ENCODE measurements at places on chromosomes 4 and X.

DNA sequence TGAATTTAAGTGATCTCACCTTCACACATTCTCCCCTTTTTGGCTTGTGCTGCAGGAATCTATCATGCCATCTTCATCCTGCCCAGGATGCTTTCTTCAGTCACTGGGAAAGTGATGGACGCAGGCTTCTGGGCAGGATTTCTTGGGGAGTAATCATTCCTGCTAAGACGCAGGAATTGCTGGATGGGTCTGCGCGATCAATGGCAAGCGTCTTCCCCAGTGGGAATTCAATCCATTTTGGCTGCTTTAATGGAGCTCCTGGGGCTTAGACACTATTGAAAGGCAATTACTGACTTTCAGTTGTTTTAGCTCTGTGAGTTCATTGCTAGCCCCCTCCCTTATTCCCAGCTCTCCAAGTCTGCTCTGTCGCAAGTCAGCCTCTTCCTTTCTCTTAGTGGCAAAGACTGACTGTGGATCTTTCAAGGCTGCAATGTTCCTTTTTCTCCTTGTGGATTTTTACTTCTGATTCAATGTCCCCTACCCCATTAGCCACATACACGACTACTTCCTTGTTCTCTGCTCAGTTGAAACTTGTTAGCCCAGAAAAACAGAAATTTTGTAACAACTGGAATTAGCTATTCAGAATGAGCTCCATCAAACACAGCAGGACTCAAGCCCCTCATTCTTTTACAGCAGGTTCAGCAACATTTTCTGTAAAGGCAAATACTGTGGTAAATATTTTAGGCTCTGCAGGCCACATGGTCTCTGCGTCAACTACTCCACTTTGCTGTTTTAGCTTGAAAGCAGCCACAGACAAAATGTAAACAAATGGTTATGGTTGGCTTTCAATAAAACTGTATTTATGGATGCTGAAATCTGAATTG, 154.9 kb downstream of the ASB9 start:
- DNase-seq = no peak

DNA sequence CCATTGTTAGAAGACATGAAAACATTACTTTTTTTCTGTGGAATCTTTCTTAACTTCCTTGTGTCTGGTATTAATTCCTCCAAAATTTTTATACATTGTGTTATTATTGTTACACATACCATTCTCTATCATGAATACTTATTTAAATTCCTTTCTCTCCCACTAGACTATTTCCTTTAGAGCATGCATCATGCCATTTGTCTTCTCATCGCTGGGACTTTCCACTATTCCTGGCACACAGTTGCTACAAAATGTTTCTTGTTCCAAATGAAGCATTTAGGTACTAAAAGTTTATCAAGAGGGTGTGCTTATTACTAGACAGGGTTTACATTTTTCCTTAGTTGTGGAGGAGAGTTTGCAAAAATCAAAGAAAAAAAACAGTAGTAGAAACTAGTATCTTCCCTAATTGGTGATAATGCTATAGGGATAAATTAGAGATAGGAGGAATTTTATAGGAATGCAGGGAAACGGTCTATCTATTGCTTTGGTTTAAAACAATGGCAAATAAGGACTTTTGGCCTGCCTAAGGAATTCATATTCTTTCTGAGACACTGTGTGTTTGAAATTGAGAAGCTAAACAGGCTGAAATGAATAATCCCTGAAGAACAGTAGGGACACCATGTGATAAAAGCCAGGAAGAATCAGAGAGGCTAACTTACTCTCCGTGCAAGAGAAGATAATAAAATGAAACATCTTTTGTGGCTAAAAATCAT, 187.5 kb upstream of the TBC1D9 start:
- DNase-seq = no peak

DNA sequence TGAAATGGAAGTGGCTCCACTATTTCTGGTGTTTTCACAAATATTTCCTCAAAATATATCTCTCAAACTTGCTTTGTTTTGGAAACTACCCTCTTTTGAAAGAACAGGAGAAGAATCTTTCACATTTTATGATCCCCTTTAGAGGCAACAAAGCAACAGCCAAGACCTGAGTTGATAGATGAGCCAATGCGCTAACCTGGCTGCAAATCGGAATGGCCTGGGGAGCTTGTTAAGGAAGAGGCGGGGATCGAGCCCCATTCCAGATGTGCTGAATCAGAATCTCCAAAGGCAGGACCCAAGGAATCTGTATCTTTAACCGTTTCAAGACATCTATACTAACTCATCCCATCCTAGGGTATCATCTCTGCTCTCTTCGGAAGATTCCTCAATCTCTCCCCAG, 181.3 kb downstream of the GPC3 start:
- DNase-seq = no peak

GRCh38 chr4:165700855-165701254, 172.2 kb upstream of the TLL1 start:
- no peak for DNase-seq

GRCh38 chr4:139915037-139915436, 238.9 kb downstream of the MAML3 start:
- no peak for DNase-seq

GRCh38 chr4:8155048-8155447, 3.6 kb downstream of the ABLIM2 start:
- DNase-seq = no peak

- no peak for DNase-seq
These were observed 25.8 kb downstream of the OTUD6A start for GRCh38 chrX:70087857-70088630.

GRCh38 chrX:57451426-57452020, 140.3 kb upstream of the ZXDB start:
- no peak for DNase-seq

GRCh38 chrX:109398061-109398460, 83.8 kb downstream of the GUCY2F start:
- DNase-seq = no peak

GRCh38 chrX:142001934-142002333, 98.2 kb downstream of the MAGEC1 start:
- DNase-seq = no peak

- no peak for DNase-seq
These were observed 322.2 kb downstream of the IQCM start for GRCh38 chr4:149493492-149493891.

DNA sequence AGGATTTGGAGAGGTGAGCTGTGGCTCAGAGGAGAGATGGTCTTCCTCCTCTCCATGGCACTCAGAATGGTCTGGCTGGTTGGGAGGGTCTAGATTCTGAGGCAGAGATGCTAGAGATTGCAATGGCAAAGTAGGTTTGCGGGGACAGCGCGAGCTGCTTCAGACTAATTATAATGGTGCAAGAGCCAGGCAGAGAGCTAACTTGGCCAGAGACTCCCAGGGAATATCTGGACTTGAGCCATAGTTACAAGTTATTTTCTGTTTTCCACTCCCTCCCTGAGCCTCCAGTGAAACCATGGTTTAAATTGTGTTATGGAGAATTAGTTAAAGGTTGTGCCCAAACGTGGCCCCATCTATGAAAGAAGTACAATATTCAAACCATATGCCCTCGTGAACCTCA, 44.7 kb upstream of the ELF2 start:
- DNase-seq = no peak

GRCh38 chrX:97238632-97239031, 354.9 kb downstream of the RPA4 start:
- no peak for DNase-seq

DNA sequence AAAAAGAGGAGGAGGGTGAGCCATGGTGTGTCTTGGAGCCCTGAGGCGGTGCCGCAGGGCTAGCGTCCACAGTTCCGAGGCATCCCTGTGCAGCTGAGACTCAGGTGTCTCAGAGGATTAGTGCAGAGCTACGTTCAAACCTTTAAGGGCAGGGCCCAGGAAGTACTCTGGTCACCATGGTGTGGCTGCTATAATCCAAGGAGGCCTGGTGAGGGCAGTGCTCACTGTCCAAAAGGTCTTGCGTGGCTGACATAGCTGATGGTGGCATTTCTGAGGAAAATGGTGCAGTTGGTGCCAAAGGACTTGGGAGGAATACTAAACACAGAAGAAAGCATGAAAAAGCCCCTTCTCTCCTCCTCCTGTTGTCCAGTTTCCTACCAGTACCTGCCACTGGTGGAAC, 146.9 kb downstream of the DCHS2 start:
- no peak for DNase-seq

GRCh38 chrX:15468036-15468435, 25.1 kb downstream of the PIR start:
- DNase-seq = peak; percentile 0

GRCh38 chr4:188691811-188692210, 552.6 kb downstream of the TRIML1 start:
- DNase-seq = no peak

DNA sequence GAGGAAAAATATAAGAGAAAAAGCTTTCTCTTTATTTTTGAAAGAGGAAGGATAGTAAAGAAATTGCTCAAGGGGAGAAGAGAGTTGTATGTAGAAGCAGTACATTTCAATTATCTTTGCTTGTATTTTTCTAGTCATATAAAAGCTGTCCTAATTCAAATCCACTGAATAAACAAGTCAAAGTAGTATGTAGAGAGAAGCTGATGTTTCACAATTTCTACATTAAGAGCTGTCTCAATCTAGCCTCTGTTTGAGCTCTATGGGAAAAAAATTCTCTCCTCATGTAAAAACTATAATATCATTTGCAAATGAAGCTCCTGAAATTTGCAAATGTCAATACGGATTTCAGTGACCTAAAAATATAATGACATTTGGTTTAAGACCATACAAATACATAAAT, 52.6 kb downstream of the CHM start:
- DNase-seq = no peak

DNA sequence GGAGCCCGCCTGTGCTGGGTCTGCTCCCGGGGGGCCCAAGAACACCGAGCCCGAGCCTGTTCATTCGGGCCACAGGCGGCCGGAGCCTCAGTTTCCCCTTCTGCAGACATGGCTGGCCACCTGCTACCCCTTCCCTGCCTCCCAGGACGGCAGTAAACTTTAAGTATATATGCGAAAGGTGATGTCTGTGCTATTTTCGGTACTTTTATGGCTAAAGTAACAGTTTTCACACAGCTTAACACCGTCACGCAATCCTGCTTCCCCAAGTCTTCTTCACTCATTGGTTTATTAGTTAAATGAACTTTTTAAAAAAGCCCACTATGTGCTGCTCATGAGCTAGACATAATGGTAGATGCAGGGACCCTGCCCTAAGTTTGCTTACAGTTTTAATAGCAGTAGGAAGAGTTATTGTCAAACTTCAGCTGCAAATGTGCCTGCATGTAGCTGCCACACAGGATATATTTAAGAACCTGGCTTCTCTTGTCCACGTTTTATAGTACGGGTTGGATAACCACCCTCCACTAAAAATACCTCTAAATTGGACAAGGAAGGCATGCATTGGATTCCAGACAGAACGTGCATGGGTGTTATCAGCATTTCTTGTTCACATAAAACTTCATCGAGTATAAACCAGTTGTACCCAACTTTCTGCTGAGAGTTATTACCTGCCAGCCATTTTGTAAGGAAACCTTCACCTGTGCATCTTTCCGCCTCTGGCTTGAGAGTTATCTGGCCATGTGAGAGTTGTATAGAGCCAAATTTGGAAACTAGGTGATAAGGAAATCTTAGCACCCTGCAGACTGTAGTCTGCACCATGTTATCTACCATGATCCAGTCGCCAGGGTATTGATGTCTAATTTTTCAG, 741 bp downstream of the ANAPC4 start:
- DNase-seq = no peak

- no peak for DNase-seq
These were observed 246.4 kb upstream of the TRAM1L1 start for GRCh38 chr4:117331817-117332216.

DNA sequence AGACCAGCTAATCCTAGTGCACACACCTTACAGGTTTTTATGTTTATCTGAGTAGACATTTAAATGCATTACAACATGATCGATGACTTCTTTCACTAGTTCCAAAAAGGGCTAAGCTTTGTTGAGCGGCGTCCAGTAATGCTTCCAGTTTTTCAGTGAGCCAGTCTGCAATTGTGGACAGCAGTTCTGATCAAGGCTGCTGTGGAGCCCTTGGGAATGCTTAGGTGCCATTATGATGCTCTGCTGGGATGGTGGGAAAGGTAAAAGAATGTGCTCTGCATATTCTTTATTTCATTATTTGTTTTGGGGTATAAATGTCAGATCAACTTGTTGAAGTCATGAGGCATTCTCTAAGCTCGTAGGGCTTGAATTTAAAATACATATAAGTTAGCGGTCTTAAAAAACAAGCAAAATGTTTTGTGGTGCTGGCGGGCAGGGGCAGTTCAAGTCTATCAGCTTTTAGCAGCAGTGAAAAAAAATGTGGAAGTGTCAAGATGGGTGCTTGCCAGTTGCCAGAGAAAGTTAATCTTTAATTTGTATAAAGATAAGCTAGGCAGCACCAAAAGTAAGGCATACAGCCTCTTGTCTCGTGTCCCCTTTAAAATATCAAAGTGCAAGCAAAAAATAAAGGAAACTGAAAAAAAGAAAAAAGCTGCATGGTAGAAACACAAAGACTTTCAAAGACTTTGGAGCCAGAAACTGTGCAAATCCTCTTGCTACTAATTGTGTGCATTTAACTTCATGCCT, 5.8 kb downstream of the MID1IP1 start:
- no peak for DNase-seq

DNA sequence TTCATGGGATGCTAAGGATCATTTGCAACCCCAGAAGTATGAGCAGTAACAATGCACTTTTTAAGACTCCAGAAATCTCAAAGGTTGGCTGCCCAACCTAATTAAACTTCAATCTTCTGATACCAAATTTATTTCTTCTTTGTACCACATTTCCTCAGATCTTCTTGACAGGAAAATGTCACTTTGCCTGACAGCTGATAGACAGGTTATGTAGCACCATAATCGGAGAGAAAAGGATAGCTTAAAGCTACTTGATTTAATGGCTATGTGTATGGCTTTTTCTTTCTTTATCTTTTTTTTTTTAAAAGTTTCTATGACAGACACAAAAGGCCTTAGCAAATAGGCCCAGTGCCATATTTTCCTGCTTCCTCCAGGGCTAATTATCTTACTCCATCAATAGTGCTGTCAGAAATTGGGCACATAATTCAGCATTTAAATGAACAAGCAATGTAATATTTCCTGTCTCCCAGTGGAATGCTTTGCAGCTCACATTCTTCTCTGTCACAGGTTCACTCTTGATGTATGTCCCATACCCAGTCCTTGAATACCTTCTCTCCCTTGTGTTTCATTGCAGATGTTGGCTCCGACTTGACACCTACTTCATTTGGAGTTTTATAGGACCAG, 795.7 kb downstream of the ADGRL3 start:
- no peak for DNase-seq

DNA sequence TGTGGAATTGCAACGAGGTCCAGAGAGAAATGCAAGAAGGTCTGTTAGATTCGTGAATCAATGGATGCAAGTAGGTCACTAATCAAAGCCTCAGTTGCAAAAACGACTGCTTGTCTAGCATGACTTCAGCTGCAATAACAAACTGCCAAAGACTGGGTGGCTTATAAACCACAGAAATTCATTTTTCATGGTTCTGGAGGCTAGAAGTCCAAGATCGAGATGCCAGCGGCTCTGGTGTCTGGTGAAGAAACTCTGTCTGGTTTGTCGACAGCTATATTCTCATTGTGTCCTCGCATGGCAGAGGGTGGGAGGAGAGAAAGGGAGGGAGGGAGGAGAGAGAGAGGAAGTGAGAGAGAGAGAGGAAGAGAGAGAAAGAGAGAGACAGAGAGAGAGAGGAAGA, 114.7 kb downstream of the MXRA5 start:
- DNase-seq = no peak

GRCh38 chr4:100062921-100063320, 112.8 kb upstream of the H2AZ1 start:
- DNase-seq = no peak
